Tibial artery (tissue), 4 donors: ENCODE measurements at places on chromosomes 7 and 10.

DNA sequence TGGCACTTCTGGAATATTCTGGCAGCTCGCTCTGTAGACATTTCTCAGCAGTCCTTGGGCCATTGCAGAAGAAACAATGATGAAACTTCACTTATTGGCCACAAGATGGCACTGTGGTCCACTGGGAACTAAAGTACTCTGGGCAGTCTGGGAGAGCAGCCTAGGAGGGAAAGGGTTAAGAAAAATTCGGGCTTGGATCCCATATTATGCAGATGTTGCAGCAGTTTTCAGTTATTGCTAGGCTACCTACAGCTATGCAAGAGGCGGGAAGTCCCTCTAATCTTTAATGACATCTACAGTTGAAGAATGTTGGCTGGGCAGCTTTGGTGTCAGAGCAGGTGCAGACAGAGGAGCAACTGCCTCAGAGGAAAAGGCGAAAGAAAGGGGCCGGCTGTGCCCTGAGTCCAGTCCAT lies 201.7 kb upstream of the PRSS58 start:
- DNase-seq: no peak

DNA sequence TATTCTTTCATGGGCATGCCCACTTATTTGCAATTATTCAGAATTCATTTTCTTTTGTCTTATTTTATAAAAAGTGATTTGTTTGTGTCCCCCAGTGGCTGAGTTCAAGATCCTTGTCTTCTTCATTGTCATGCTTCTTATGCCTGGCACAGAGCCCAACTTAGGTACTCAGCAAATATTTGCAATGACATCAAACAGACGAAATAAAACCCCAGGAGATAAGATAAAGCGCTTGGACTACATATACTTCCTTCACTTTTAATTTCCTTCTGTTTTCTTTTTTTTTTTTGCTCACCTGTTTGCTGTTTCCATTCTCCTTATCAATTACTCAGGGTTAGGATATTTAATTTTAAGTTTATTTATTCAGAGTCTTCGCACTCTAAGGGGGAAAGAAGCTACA lies 225.0 kb downstream of the SDHAF3 start:
- no peak for DNase-seq

GRCh38 chr10:130434446-130435385 lies 298.5 kb downstream of the GLRX3 start:
- DNase-seq: no peak

DNA sequence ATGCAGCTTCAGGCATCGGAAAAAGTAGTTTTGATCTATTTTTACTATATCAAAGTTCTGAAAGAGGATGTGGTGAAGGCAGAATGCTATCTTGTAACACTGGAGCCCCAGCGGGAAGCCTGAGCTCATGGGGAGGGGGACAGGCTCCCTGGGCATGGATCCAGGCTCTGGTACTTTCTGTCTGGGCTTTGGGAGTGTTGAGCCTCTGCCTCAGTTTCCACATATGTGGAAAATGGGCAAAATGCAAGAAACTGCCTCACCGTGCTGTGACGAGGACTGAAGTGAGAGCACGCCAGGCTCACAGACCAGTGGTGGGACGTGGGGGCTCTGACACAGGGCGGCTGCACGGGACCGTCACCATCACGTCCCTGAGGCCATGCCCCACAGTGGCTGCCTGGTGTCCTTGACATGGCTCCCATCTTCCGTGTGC lies 182.9 kb upstream of the SHH start:
- no peak for DNase-seq

GRCh38 chr7:76133164-76133775 lies 68.4 kb upstream of the SRRM3 start:
- DNase-seq: no peak

DNA sequence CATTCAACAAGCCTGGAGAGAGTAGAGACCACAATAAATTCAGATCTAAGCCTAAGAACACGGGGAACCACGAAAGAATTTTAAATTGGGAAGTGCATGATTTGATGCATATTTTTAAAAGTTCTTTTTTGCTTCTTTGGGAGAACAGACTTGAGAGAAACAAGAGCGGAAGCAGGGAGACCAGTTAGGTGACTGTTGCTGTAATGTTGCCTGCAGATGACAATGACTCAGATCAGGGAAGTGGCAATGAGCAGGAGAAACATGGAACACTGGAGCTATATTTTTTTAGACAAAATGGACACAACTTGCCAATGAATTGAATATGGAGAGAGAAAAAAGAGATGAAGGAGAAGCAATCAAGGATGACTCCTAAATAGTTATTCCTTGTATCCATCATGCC lies 125.1 kb downstream of the RAPGEF5 start:
- DNase-seq: no peak

DNA sequence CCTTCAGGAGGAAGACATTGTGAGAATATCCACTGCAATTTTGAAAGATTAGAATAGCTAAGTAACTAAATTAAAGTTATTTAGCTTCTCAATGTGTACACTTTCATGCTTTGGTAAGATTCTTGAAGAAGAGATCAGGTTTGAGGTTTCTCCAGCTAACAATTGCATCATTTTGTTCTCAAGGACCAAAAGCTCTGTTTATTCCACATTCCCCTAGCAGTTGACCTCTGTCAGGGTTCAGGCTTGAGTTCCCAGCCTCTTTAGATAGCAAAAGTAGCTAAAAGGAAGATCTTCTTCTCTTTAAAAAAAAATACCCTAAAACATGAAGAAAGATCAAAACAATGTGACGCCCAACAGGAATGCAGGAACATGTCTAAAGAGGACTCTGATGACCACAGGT lies 179.4 kb upstream of the IGFBP3 start:
- DNase-seq: no peak

DNA sequence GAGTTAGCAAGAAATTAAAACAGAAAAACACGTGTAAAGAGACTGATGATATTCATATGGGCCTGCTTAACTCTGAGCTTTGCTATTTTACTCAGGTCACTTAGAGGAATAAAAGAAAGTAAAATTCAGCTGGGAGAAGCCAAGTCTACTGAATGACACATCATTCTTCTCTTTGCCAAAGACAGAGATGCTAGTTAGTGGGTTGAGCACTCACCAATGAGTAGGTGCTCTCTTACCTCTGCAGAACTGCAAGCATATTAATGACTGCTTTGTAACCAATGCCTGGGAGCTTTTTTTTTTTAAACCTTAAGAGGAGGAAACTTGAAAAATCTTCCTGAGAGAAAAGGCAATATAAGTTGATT lies 44.8 kb upstream of the BAMBI start:
- DNase-seq: no peak

DNA sequence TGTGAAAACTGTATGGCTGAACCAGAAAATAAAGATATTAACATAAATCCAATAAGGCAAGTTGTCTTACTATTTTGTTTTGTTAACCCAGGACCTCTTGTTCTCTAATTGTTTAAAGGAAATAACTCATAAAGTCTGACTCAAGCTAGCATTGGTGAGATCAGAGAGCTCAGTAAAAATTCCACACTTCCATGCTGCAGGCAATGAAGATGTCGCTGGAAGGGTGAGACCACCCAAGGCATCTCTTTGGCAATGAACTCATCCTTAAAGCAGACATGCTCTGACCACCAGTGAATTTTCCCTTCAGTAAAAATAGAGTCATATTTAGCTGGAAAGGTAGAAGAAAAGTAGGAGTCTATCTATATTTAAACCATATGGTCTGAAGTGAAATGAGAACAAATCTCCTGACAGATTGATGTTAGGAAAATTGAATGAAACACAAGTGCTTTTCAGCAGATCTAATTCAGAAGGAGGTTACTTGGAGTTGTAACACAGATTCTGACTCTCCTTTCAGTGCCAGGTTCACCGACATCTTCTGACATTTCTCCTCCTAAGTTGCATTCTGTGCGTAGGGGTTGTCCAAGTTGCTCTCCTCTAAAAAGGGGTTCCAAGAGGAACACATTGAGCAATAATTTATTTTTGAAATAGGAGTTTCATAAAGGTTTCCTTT lies 32.8 kb upstream of the VIPR2 start:
- DNase-seq: no peak

- no peak for DNase-seq
These were observed 51.5 kb downstream of the CHST15 start for GRCh38 chr10:124041675-124042445.

DNA sequence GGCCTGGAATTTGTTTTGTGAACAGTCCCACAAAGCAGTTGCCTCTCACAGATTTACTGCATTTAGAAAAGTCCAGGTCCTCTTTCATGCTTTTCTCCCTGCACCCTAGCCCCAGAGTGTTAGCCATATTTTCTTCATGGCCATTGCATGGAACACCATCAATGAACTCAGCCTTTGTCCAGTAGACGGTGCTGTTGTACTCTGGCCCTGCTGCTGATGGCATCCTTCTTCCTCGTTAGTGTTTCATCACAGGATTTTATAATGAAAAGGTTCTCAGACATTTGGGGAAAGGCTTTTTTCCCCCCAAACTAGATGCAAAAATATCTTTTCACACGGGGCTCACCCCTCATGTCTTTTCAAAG lies 93.0 kb upstream of the SLC25A13 start:
- DNase-seq: no peak

DNA sequence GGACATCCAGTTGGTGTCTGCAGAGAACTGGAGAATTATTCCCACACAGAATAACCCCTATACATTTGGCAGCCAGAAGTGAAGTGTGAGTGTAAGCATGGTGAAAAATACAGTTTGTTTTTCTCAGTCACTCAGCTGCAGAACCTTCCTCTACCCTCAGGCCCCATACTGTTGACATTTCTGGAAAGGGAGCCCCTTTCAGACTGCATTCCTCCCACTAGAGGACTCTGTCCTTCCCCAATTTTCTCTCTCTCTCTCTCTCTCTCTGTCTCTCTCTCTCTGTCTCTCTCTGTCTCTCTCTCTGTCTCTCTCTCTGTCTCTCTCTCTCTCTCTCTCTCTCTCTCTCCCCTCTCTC lies 86.8 kb upstream of the STEAP1B start:
- no peak for DNase-seq

DNA sequence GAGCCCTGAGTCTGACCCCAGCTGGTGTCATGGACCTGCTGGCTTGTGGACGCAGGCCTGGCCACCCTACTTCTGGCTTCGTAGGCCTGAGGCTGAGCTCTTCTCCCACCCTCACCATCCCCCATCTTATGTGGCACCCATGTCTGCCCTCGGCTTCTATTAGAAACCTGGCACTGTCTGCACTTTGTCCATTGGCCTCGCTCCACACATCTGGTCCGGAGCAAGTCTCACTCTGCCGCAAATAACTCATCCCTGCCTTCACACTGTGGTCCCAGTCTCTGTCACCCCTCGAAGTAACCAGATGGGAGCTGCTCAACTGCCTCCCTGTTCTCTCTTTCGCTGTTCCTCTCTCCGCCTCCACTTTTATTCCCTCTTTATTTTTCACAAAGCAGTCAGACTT lies 78.6 kb downstream of the TRRAP start:
- no peak for DNase-seq

GRCh38 chr10:2682491-2682890 lies 384.9 kb upstream of the PFKP start:
- DNase-seq: no peak

DNA sequence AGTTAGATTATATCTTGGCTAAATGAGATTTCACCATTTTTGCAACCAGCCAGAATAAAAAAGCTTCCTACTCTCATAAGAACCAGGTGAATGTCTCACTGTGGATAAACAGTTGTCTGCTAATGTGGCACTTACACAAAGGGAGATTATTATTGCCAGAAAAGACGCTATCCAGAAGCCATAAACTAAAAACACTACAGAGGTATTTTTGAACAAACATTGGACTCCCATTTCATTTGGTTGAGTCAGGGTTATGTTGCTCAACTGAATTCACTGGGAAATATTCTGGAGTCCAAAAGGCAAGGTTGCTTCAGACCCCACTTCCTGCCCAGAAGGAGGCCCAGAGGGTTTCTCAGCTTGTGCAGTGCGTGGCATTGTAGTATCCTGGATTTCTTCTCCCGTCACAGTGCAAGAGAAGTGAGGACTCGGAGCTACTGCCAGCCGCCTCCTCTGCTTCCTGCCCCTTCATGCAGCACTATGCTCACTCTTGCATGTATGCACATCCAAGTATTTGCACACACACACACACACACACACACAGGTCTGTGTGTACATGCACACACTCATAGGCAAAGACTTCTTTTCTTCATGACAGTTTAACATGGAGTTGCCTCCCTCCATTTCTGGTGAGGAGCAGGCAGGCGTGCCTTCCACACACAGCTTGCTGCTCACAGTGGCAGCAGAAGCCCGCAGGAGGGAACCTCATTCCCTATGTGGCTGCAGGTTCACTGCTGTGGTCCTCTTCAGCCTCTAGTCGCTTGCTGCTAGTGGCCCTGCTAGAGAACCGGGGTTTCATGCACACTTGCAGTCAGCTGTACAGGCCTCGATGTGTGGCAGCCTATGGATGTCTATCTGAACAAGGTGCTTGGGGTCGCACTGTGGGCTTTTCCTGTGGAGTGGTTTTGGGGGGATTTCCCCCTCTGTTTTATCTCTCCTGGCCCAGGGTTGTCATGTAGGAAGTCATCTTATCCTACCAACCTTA lies 10.1 kb downstream of the DENND10 start:
- no peak for DNase-seq

- no peak for DNase-seq
These were observed 132.0 kb downstream of the NEBL start for GRCh38 chr10:20765066-20765465.

DNA sequence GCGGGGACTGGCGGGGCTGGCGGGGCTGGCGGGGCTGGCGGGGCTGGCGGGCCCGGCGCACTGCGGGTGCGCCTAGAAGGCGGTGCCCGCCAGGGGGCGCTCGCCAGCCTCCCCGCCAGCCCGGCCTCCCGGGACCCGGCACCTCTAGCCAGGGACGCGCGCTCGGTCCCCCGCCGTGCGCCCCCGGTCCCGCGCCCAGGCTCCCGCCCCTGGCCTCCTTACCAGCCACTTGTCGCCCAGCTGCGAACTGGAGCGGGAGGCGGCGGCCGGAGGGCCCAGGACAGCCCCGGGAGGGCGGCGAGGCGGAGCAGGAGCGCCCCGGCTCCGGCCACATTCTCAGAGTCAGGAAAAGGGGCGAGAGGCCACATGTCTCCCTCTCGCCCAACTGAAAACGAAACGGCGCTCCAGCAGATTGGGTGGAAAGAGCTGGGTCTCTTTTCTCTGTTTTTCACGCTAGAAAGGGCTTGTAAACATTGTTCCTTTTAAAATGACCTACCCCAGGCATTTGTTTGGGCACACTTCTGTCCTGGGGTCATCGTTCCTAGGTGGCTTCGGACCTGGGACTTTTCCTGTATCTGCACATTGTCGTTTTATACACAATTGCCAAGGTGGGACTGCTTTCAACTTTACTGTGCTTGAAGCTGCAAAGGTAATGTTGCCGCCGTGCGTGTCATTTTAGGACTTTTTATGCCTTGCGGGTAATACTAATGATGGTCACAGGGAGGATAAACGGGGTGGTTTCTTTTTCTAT lies 378 bp upstream of the PRKCQ start:
- DNase-seq: no peak

- no peak for DNase-seq
These were observed 733.5 kb downstream of the ZWINT start for GRCh38 chr10:55627501-55628051.
